Activated CD4-positive, alpha-beta T cell treated with anti-CD3 and anti-CD28 coated beads, Interleukin-2, amount 50 U/mL, for 4 hours (primary cell): ENCODE measurements at places on chromosomes 1 and 21.
A peak's percentile ranks its signal among the peaks of the same experiment; 100 is the strongest.

- no peak for DNase-seq
Observed at GRCh38 chr1:112247961-112248360, 148.1 kb upstream of the CTTNBP2NL start.

- no peak for DNase-seq
Observed at GRCh38 chr1:203526572-203526971, 32.6 kb downstream of the OPTC start.

DNA sequence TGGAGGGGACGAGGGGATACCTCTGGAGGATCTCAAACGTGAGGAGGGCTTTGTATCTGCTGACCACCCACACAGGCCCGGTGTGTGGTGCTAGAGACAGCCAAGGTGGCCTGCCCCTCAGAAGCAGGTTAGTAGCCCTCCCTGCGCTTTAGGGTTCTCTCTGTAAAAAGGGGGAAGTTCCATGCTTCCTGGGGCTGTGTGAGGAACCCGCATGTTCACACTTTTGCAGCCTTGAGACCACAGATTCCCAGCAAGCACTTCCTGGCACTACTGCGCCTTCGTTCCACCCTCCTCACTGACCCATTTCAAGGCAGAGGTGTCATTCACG, 7.9 kb upstream of the GUCA2B start:
- no peak for DNase-seq

DNA sequence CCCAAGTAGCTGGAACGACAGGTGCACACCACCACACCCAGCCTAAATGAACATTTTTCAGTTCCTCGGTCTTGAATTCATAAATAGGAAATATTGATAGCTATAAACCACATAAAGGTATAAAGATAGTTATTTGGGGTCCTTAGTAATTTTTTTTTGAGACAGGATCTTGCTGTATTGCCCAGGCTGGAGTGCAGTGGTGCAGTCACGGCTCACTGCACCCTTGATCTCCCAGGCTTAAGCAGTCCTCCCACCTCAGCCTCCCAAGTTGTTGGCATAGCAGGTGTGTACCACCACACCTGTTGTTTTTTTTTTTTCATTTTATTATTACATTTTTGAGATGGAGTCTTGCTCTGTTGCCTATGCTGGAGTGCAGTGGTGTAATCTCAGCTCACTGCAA, 3.7 kb upstream of the PPP1R15B start:
- DNase-seq: no peak

GRCh38 chr1:101239095-101240040, 2.5 kb downstream of the S1PR1 start:
- DNase-seq: peak; percentile 38

DNA sequence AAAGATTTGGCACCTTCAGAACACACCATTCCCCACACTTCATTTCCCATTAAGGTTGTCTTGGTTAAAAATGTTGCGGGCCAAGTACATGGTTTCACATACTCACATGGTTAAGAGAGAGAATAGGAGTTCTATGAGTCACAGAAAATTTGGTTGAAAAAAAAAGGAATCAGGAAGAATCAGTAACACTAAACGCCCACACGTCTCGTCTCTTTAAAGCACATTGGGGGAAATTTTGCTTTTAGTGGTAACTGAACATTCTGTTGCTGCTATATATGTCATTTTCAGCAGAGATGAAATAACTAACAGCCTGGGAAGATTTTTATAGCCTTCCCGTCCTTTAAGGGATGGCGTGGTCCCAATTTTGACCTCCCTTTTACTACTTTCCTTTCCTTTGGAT, 132.9 kb upstream of the ERG start:
- DNase-seq: no peak

DNA sequence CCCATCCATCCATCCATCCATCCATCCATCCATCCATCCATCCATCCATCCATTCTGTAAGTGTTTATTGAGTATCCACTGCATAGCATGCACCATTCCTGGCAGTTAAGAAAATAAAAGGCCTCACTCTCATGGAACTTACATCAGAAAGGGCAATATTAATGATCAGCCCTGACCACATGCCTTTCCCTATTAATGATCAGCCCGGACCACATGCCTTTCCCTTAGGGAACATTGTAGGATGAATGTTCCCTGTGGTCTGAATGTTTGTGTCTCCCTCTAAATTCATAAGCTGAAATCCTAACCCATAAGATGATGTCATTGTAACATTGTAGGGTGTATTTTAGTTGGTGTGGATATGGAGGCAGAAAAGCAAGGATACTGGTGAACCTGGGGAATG, 365.8 kb downstream of the KIF26B start:
- no peak for DNase-seq

DNA sequence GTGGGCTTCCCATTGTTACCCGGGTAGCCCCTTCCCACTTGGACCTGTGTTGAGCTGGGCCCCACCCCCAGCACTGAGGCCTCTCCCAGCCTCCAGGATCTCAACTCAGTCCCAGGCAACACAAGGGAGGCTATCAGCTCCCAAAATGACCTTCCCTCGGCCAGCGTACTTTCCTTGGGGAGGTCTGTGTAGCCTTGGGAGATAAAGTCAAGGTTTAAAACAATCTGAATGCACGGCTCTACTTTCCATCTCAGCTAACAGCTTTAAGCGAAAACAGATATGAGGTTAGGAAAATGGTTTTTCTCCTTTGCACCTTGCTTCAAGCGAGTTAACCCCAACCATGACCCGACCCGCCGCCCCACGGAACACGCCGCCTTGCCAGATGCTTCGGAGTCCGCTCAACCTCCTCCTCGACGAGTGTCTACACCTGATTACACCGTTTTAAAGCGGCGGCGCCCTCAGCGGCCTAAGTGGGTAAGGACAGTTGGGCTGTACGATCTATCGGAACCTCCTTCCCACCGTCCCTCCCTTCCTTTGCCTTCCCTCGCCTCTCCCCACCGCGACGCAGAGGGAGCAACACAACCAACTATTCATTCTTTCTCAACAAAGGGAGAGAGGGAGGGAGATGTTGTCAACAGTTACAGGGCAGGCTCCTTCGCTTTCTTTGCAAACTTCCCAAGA, 1.1 kb downstream of the BCAR3 start:
- no peak for DNase-seq

DNA sequence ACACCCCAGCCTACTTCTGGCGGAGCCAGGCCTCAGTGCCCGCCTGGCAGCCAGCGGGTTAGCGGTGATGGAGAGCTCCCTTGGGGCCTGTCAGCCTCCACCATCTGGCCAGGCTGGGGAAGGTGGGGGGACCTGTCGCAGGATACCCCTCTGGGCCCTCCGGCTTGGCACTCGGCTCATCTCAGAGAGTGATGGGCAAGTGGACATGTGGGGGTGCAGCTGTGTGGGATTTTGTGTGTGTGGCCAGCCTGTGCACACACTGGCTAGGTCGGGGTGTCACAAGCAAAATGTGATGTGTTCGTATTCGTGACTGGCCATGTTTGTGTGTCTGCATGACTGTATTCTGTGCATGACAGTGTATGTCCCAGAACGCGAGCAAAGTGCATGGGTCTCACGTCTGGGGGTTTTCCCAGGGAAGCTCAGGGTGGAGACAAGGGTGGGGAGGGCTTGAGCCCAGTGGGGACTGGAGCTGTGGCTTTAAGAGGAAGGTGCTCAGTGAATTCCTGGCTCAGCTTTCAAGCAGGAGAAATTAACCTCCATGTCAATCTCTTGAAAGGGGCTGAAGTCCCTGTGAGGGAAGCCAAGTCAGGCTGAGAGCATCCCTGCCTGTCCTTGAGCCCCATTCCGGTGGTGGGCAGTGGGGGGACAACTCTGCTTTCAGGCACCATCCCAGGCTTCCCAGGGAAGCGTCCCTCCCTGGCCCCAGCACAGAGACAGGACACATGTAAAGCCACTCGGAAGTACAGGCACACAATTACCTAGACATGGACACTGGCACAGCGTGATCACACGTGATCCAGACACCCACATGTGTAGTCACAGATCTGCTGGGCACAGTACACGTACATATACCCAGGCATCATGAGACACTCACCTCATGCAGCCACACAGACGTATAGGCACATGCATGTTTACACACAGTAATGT, 21.1 kb upstream of the ADGRB2 start:
- no peak for DNase-seq

DNA sequence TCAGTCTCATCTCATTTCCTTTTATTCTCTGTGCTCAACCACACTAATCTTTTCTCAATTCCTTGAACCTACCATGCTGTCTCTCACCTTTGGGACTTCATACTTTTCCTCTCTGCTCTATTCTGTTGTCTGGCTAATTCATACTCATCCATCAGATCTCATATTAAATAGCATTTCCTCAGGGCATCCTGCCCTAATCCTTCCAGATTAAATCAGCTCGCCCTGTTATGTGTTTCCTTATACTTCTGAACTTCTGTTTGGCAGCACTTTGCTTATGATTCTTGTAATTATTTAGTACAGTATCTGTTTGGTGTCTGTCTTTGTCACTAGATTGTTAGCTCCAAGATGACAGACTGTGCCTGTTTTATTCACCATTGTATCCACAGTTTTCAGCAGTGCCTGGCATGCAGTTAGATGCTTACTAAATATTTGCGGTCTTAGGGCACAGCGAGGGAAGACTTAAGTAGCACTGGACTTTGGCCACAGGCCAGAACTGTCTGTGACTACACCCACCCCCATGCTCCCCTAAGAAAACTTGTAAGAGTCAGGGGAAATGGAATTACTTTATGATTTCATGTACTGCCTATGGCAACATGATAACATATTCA, 9.9 kb upstream of the CAP1 start:
- no peak for DNase-seq

GRCh38 chr1:178693366-178693765, 31.7 kb upstream of the RALGPS2 start:
- DNase-seq: no peak

GRCh38 chr1:2089051-2089450, 38.8 kb downstream of the PRKCZ start:
- no peak for DNase-seq

DNA sequence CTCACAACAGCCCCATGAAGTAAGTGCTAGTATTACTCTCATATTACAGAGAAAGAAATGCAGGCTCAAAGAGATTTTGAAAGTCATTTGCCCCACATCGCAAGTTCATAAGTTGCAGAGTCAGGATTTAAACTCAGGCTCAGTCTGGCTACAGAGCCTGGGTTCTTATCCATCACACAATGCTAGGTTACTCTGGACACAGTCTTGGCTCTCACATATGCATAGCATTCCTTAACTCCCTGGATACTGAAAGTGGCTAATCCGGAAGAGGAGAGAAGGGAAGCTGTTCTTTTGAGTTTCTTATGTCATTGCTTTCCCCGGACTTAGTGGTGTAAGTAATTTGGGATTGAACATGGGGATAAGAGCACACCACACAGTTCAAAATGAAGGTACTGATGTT, 357.4 kb upstream of the PLXNA2 start:
- DNase-seq: no peak

- DNase-seq: no peak
Observed at GRCh38 chr1:21192871-21193270, 16.2 kb upstream of the EIF4G3 start.

DNA sequence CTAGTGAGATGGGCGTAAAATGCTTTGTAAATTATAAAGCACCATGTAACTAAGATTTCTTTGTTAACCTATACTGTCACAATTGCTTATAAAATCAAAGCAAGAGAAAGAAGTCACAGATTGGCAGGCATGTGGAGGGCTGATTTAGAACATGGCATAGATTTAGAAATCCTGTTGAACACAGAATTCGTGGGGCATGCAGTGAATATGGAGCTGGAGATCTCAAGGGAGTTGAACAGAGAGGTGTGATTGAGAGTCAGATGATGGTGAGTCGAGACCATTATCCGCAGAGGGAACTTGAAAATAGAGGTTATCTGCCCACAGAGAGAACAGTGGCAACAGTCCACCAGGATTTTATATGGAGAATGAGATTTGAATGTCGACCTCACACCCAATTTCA, 27.6 kb downstream of the PBX1 start:
- DNase-seq: no peak

GRCh38 chr1:152515434-152515783, 1.1 kb downstream of the CRCT1 start:
- DNase-seq: no peak

DNA sequence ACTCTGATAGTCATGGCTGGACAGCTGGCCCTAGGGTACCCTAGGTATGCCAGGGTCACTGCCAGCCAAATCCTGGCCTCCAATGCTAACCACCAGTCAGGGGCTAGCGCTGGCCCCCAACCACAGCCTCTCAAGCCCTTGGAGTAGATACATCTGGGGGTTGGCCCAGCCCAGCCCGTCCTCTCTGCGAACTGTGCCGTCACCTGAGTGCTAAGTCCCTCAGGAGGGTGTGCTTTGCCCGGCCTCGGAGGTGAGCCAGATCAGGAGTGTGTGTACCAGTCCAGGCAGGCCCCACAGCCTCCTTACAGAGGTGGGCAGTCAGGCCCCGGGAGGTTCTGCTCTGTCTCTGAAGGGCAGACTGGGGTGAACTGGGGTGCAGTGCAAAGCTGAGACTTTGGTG, 34.0 kb upstream of the DISP3 start:
- no peak for DNase-seq

GRCh38 chr1:245690156-245690690, 535.4 kb downstream of the KIF26B start:
- DNase-seq: no peak

DNA sequence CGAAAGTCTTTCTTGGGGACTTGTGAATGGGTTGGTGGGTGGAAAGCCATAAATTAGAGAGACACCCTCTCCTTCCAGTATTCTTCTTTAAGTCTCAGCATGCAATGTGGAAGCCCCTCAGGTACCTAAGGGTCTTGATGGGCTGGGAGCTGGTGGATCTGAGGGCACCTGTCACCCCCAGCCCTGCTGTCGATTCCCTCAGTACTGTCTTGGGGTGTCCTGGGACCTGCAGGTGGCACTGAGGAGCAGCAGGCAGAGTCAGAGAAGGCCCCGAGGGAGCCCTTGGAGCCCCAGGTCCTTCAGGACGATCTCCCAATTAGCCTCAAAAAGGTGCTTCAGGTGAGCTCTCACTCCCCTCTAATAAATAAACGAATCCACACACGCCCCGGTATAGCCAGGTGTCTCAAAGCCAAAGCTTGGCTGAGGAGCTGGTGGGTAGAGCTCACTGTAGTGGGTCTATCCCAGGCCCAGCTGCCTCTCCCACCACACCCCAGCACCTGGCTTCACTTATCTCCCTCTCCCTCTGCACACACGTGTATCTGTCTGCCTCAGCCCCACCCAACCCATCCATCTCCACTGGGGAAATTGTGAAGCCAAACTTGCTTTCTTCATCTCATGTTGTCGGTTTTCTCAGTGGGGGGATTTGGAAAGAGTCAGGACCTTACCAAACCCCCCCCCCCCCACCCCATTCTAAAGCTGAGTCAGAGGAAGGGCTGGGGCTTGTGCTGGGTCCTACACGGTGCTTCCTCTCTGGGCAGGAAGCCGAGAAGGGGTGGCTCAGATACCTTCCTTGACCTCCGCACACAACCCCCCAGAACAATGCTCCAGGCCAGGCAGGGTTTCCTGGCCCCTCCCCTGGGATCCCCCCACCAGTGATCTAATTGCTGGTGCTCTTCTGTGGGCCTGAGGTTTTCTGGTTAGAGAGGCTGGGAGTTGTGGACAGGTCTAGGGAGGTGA, 1.6 kb downstream of the ADAM15 start:
- DNase-seq: no peak
